ENCODE measurements at places on chromosomes 6 and 20.

- no peak for DNase-seq
Observed at GRCh38 chr20:50129662-50130355, 16.9 kb upstream of the UBE2V1 start.

DNA sequence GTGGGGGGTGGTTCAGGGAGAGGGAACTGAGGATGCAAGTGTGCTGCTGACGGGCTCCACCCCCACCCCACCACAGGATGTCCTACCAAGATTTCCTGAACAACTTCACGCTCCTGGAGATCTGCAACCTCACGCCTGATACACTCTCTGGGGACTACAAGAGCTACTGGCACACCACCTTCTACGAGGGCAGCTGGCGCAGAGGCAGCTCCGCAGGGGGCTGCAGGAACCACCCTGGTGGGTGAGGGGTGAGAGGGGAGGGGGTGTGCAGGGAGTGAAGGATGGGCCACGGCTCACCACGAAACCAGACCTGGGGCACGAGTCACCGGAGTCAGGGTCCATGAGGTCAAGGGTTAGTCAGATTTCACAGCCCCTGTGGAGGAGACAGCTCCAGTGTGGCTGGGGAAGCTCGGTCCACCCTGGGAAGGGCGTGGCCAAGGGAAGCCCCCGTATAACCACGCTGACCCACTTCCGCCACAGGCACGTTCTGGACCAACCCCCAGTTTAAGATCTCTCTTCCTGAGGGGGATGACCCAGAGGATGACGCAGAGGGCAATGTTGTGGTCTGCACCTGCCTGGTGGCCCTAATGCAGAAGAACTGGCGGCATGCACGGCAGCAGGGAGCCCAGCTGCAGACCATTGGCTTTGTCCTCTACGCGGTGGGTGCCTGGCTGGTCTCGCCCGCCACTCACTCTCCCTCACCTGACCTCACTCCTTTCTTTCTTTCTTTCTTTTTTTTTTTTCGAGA is 18.3 kb downstream of the CAPN11 start:
- DNase-seq = no peak

DNA sequence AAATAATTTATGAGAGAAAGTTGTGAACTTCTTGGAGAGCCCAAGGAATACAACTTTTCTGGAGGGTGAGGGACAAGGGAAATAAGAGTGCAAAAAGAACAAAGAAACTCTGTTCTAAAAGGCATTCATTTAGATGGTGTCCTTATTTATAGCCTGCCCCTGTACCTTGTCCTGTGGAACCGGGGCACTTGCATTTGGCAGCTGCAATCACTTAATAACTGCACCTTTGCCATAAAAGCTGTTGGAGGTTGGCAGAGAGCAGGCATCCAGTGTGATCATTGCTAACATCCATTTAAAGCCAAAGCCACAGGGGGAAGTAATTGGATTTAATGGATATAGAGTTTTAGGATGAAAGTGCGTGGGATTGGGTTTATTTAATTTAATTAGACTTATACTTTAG is 50.8 kb upstream of the SGK1 start:
- no peak for DNase-seq

- DNase-seq = no peak
Observed at GRCh38 chr6:7445101-7445500, 55.5 kb downstream of the RIOK1 start.

GRCh38 chr6:26215585-26216358 is 128.5 kb downstream of the HFE start:
- DNase-seq = no peak

DNA sequence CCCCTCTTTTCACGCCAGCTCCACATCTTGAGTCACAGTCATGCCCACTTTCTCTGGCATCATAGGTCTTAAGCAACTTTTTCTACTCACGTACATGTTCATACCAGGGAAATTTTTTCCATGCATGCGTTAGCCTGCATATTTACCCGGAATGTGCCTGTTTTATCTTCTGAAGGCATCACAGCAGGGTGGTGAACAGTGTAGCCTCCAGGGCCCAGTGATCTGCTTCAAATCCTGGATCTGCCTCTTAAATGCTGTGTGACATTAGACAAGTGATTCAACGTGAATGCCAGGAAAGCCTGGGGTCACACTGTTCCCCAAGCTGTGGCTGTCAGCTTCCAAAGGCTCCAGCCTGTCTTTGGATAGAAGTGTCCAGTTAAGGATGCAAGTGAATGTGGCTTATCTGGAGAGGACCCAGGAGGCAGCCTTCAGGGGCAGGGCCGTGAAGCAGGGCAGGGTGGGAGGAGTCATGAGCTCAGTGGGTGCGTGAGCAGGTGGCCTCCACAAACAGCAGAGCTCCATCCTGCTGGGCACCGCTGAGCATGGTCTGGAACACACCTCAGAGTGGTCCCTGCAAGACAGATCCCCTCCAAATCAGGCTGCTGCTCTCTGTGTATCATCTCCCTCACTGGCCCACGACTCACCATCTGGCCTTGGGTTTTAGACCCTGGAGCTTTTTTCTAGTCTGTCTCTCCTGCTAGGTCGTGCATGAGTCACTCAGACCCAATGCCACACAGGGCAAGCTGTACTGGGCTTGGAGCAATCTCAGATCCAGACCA is 30.4 kb upstream of the CD93 start:
- DNase-seq = peak; percentile 39

GRCh38 chr20:5642155-5642981 is 107.8 kb upstream of the SHLD1 start:
- DNase-seq = peak; percentile 10

DNA sequence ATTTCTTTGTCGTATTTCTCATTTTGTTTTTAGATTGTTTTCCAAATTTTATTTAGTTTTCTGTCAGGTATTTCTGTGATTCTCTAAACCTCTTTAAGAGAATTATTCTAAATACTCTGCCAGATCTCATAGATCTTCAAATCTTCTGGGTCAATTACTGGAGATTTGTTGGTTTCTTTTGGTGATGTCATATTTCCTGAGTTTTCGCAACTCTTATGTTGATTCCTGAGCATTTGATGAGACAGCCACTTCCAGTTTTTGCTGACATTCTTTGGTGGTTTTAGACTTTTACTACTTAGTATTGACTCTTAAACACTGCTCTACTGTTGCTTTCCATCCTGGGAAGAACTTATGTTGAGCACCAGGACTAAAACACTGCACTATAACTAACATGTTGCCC is 21.9 kb downstream of the ADGB start:
- DNase-seq = no peak

DNA sequence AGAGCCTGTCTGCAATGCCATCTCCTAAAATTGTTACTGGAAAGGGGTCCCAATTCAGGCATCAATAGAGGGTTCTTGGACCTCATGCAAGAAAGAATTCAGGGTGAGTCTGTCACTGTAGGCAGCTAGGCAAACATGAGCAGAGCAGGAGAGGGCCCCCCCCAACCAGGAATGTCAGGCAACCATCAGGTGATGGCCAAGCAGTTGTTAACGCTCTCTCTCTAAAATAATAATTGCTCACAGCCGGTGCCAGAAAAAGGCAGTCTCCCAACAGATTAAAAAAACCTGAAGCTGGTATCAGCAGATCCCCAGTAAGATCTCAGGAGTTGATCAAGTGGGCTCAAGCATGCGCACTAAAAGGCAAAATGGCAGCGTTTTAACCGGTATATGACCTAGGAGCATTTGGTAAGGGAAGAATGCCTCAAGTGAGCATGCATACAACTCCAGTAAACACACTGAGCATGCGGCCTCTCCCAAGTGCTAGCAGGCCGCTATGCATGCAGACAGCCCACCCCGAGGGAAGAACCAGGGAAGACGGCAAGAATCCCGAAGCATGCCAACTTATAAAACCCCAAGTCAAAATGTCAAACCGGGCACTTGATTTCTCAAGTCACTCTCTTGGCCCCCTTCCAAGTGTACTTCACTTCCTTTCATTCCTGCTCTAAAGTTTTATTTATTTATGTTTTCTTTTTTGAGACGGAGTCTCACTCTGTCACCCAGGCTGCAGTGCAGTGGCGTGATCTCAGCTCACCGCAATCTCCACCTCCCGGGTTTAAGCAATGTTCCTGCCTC is 44.0 kb upstream of the RNGTT start:
- no peak for DNase-seq

- no peak for DNase-seq
Observed at GRCh38 chr6:117880824-117881223, 26.2 kb upstream of the SLC35F1 start.

- DNase-seq = no peak
Observed at GRCh38 chr20:3447321-3447720, 23.5 kb upstream of the ATRN start.

- DNase-seq = no peak
Observed at GRCh38 chr6:149125309-149125708, 192.2 kb upstream of the TAB2 start.

- DNase-seq = no peak
Observed at GRCh38 chr6:125190667-125191066, 37.1 kb downstream of the TPD52L1 start.

DNA sequence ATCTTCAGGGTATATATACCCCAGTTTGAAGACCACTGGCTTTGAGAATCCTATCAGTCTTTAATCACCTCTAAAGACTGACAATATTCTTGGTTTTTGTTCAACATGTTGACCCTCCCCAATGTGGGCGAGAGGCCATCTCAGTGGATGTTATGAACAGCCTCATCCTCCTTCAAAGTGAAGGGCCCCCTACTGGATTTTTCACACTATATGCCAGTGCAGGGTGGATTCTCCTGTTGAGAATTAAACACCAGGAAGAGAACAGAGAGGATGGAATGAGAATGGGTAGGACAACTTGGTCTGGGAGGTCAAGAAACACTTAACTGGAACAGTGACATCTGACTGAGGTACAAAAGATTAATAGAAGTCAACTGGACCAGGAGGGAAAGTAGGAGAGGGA is 327.1 kb downstream of the MAFB start:
- no peak for DNase-seq

GRCh38 chr6:112259337-112259675 is 4.9 kb upstream of the LAMA4 start:
- DNase-seq = no peak

DNA sequence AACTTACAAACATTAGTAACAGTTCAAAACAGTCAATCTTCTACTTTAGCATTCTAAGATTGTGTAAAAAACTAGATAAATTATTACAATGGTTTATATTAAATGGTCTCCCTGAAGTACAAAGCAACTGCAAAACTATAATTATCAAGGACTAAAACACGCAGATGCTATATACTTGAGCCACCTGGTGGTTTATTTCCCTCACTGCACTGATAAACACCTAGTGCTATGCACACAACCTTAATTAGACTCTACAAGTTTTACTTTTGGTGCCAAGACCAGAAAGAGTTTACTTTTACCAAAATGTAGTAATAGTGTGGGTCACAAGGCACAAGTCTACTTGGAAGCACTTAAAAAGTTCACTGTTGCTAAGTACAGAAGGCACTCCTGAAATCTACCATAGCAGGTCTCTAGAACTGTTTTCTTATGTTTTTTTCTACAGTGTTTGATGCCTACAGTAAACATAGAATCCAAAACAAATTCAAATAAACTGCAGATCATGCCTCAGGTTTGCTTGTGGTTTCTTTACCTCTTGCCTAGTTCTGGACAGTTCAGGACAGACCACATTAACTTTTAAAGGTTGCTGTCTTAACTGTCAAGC is 49.2 kb downstream of the GMDS start:
- DNase-seq = peak; percentile 37

DNA sequence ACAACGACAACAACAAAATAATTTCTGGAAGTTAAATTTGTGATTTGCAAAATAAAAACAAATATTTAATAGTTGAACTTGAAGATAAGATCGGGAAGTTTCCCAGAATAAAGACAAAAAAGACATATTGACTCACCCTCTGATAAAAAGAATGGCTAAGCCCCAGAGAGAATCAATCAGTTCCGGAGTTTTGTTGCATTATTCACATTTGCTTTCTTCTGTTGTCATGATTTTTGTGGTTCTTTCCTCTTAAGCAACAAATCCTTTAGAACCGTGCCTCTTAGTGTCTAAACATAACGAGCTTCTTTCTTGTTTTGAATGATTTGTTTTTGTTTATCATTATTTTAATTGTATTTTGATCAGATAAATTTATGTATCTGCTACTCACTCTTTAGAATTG is 337.7 kb upstream of the PRND start:
- DNase-seq = no peak

DNA sequence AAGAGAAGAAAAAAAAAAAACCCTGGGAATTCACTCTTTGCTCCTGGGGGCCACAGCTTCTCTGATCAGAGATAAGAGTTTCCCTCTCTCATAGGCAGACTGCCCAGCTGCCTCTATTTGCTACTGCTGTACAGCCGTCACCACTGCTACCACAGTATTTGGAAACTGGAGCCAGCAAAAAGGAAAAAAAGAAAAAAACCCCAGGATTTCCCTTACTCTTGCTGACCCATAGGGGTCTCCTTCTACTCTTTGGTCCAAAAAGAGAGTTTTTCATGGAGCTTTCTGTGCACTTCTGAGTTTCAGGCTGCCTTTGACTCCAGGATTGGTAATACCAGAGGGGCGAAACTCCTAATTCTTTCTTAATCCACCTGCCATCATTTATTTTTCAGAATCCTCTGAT is 89.7 kb downstream of the MDGA1 start:
- DNase-seq = no peak

GRCh38 chr6:163427498-163428254 is 13.2 kb downstream of the QKI start:
- DNase-seq = peak; percentile 10

DNA sequence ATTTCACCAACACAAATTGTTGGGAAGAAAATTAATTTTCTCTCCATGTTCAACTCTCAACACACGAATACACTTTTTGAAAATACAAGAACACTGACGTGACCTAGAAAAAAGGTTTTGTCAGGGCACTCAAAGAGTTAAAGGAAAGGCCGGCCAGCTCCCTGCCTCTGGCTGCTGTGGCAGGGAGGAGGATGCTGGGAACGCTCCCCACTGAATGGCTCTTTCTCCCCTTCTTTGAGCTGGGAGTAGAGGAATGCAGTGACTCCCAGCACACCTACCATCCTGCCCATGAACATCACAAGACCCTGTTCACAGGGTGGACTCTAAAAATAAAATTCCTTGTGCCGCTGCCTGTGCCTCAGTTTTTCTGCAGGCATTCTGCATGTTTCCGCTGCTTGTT is 47.0 kb downstream of the MAP3K5 start:
- no peak for DNase-seq

DNA sequence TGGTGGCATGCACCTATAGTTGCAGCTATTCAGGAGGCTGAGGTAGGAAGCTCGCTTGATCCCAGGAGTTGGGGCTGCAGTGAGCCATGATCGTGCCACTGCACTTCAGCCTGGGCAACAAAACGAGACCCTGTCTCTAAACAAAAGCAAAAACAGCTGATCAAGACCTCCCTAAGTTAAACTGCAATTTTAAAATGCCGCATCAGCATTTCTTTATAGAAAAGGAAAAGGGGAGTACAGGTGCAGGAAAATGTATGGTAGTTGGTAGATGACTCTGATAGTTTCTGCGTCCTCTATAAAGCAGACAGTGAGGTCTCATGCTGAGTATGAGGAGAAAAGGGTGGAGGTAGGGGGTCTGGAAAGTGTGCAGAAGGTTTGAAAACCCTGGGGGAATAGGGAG is 8.9 kb upstream of the TBCC start:
- no peak for DNase-seq

GRCh38 chr6:111477481-111477938 is 5.5 kb downstream of the REV3L start:
- no peak for DNase-seq

GRCh38 chr6:3879194-3879952 is 30.2 kb downstream of the FAM50B start:
- no peak for DNase-seq

Data from bone marrow (tissue), 2 donors.